ENCODE measurements at places on chromosomes 13 and 19.
A peak's percentile ranks its signal among the peaks of the same experiment; 100 is the strongest.

- DNase-seq: no peak
These were observed 186.2 kb downstream of the VWA8 start for GRCh38 chr13:41774605-41775218.

DNA sequence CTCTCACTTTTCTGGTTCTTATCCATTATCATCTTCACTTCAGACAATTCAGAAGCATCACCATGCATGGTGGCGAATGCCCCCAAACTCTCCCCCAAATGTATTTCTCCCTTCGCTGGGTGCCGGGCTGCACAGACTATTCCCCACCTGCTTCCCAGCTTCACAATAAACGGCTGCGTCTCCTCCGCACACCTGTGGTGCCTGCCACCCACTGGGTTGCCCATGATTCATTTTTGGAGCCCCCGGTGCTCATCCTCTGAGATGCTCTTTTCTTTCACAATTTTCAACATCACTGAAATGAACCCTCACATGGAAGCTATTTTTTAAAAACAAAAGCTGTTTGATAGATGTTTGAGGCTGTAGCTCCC, 2.8 kb upstream of the F10 start:
- no peak for DNase-seq

DNA sequence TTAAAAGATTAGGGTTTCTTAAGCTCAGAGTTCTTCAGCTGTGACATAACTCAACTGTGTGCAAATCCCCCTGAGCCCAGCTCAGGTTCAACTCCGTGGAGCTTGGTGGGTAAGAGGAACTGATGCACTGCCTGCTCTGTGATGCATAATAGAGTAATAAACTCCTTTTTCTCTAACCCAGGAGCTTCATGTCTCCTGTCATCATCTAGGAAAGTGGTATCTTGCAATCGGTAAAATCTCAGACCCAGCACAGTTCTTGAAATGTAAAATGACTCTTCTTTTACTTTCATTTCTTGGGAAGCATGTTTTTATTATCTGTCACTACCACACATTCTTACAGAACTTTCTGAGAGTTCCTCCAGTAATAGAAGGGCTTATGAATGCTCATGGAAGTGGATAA, 123.8 kb upstream of the PCDH9 start:
- no peak for DNase-seq

DNA sequence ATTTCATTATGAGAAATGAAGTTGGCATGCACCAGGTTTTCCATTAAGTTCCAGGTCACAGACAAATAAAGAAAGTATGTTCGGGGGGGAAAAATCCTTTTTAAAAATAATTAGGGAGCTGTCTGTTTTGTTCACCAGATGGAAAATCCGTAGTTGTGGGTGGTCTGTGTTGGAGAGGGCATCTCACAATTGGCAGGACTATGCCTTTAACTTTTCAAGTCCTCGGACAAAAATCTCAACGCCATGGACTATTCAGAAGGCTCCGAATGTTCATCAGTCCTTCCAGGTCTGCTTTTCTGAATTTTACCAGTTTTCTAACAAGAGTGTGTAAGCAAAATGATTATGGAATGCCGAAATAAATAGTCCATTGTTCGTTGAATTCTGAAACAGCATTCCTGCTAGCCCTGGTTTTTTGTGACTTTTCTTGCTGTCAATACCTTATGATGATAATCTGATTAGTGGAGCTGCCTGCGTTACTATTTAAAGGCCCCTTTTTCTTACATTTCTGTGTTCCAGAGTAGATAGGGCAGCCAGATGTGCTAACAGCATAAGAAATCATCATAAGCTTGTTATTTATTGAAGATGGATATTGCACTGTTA, 146.9 kb downstream of the TM9SF2 start:
- DNase-seq: no peak

DNA sequence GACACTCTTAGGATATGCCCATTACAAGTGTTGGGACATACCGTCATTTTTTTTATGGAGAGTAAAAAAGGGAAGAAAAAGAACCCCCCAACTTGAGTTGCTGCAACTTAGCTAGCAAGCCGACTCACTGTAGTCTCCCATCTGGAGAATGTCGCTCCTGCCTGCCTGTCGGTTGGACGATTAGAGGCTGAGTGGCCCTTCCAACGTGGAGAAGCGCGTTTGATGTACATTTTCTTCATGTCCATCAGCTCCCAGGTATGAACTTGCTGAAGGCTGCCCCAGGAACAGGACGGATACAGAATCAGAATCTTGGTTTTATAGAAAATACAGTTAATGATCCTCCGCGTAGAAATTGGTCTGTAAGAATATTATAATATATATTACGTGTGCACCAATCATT, 189.0 kb upstream of the SOX1 start:
- no peak for DNase-seq

DNA sequence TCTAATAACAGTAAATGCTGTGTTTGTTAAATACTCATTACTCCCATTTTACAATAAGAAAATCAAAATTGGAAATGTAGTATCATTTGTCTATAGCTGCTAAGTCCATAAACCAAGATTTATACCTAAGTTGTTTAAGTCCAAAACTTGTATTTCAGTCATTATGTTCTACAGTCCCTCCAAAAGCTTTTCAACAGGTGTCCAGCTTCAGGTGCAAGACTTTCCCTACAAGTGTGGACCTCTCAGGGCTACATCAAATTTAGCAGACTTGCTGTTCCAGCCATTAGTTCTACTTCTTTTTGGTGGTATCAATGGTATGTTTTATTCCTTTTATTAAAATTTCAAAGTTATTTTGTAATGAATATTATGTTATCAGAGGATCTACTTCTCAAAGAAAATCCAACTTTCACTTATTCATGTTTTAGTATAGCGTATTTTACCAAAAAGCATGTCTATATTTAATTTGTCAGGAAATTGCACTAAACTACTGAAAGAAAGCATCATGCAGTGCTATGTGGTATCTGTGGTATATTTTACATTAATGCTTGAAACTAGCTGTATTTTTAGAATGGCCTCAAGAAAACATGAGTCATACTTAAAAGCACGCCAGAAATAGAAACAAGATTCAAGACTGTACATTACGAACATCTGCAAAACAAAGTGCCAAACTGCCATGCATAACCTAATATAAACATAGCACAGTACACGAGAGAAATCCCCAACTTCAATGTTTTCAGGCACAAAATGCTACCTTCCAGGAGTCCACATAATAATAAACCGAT, 44.5 kb downstream of the VWA8 start:
- DNase-seq: peak; percentile 35

GRCh38 chr13:24074678-24075077, 85.8 kb upstream of the SPATA13 start:
- DNase-seq: no peak

DNA sequence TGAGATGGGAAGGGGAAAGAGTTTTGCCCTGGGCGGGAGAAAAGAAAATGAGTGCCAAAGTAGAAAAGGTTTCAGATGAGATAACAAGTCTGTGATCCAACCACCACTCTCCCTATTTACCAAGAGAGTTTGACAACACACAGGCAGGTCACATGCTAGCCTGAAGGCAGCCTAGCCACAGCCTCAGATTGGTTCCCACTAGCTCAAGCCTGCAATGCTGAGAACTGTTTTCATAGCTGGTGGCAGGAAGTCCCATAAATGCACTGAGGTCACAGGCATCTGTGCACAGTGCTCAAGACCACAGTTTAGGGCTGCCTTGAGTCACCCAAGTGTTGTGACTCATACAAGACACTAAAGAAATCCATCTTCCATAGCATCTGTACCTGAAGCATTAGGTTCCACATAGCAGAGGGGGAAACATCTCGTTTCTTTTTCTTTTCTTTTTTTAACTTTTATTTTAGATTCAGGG, 18.5 kb upstream of the POP4 start:
- no peak for DNase-seq

GRCh38 chr19:29320086-29320485, 107.1 kb upstream of the UQCRFS1 start:
- no peak for DNase-seq

DNA sequence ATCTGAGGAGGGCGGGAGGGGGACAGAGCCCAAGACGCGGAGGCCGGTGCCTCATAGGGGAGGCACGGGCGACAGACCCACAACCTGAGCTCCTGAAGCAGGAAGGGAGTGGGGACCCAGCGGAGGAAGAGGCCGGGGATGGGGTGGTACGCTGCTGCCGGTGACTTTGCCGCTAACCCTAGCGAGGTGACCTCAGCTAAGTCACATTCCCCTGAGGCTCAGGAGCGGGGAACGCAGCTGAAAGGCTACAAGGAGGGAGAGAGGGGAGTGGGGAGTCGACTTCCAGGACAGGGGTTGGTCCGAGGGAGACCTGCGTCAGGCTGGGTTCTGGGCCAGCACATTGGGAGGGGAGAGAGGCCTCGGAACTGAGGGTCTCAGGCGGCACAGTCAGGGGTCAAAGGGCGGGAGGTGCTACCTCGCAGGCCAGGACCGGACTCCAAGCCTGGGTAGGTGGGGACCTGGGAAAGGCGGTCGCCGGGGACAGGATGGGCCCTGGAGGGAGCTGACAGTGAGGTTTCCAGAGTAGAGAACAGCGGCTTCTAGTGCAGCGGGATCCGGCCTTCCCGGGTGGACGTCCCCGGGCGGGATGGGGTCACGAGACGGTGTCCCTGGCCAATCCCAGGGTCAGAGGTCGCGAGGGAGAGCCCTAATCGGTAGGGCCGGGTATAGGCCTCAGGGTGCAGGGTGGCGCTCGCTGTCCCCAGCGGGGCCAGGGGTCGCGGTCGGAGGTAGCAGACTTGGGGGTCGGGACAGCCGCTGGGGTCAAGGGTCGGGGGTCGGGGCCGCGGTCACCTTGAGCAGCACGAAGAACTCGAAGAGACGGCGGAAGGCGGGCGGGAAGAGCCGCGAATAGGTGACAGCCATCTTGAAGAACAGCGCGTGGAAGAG, 699 bp downstream of the TMEM259 start:
- DNase-seq: no peak

DNA sequence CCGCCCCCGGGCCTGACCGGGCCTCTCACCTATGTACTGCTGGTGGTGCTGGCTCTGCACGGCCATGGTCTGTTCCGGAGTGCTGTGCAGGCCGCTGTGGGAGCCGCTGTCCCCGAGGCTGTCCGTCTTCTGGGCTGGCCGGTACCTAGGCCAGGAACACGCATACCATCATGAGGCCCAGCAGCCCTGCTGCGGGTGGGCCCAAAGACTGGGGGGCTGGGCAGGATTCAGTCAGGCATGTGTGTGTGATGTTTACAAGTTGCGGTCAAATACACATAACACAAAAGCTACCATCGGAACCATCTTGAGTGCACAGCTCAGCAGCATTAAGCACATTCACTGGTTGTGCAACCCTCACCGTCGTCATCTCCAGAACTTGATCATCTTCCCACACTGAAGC, 32.2 kb upstream of the RANBP3 start:
- no peak for DNase-seq

DNA sequence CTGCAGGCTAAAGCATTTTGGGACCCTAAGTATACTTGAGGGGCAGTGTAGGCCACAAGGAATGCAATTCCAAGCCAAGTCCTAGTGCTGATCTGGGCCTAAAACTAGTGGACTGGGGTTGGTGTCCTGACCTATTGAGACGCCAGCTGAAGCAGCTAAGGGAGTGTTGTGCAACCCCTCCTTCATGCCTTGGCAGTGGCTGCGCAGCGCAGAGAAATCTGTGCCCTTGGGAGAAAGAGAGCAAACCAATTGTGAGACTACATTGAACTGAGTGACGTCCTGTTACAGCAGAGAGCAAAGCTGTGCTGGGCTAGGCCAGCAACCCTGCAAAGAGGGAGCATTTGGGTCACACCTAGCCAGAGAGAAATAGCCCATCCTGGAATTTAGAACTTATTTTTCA, 2715.0 kb upstream of the PCDH20 start:
- no peak for DNase-seq

DNA sequence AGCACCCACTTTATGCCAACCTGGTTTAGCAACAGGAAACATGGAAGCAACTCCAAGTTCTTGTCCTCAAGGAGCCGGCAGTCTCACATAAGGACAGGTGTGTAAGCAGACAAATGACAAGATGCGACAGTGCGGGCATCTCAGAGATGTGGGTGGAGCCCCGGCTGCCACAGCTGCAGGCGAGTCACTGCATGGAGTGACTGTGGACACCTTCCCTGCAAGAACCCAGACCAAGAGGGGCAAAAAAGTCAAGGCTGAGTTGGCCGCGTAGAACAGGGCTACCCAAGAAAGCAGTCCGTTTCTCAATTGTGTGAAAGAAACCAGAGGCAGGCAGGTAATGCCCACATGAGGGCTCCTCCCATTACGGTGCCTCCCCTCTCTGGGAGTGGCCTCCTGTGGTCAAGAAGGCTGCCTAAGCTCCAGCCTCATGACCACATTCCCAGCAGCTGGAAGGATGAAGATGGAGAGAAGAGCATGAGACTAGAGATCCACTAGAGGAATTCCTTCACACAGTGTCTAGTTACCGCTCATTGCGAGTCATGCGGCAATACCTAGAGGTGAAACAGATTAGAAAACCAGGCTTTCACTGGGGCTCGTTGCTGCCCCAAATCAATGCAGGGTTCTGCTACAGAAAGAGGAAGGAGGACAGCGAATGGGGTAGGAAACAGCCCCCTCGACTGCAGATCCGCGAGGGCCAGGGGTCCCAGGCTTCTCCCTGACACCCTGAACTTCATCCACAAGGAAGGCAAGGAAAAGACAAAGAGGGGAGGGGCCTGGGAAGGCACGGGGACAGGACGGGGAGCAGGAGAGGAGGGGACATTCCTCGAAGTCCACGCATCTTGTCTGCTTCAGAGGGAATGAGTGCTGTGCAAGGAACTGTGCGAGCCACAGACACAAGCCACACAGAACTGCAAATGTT, 80.2 kb downstream of the SPACA7 start:
- no peak for DNase-seq

DNA sequence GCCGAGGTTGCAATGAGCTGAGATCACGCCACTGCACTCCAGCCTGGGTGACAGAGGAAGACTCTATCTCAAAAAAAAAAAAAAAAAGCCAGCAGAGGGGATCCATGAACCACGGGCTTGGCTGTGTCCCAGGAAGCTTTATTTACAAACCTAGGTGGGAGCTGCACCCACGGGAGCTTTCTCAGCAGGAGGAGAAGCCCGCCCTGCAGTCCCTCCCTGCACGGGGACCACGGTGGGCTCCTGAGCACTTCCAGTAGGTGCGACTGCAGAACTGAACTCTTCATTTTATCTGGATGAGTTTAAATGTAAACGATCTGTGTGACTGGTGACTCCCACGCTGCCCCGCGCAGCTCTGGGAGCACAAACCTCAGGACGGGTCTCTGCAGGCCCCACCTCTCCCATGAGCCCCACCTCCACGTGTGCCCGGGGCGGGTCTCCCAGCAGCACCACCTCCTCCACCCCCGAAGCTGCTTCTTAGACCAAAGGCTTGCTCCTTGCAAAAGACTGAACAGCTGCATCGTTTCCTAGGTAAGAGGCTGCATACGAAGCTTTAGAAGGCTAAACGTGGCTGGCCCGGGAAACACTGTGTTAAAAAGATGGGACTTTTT, 66.4 kb downstream of the SPACA7 start:
- peak; percentile 14 for DNase-seq

GRCh38 chr13:107531816-107532215, 683.5 kb downstream of the LIG4 start:
- no peak for DNase-seq

- DNase-seq: no peak
These were observed 48.3 kb downstream of the SLAIN1 start for GRCh38 chr13:77745784-77746183.

- peak; percentile 27 for DNase-seq
These were observed 16.1 kb downstream of the LGALS16 start for GRCh38 chr19:39671739-39672363.

- DNase-seq: peak; percentile 73
These were observed 39.4 kb downstream of the VAV1 start for GRCh38 chr19:6811906-6812305.

Data from RWPE1 (cell line).